Fibroblast of gingiva (primary cell): ENCODE measurements at places on chromosomes 16 and 17.

DNA sequence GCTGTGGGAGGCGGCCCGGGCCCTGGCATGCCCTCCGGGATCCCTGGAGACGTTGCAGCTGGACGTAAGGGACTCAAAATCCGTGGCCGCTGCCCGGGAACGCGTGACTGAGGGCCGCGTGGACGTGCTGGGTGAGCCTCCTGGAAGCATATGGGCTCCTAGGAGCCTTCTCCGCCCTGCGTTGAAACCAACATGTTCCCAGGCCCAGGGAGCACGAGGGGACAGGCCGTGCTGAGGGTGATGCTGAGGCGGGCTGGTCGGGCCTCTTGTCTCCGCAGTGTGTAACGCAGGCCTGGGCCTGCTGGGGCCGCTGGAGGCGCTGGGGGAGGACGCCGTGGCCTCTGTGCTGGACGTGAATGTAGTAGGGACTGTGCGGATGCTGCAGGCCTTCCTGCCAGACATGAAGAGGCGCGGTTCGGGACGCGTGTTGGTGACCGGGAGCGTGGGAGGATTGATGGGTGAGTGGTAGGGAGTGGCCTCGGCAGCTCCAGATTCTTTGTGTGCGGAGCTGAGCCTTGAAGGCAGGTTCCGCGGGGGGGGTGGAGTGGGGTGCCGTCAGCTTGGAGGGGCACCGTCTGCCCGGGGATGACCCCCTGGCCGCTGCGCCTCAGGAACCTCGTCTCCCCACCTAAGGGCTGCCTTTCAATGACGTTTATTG is 567 bp downstream of the HSD17B1 start:
- DNase-seq, result no peak

GRCh38 chr17:61584866-61585265 is 6.2 kb downstream of the NACA2 start:
- DNase-seq, result no peak

DNA sequence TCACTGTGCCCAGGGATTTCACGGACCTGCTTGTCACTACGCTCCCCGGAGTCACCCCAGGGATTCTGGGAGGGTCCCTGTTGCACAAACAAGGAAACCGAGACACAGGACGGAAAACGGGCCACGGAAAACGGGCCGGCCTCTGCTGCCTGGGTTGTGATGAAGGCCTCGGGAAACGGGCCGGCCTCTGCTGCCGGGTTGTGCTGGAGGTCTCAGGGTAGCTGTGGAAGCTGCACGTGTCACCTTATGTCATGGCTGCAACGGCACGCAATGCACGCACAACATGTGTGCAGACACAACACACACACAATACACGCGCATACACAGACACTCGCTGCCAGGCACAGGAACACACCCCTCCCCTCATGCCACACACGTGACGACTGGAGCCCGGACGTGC is 27.0 kb upstream of the GNG13 start:
- DNase-seq, result no peak

DNA sequence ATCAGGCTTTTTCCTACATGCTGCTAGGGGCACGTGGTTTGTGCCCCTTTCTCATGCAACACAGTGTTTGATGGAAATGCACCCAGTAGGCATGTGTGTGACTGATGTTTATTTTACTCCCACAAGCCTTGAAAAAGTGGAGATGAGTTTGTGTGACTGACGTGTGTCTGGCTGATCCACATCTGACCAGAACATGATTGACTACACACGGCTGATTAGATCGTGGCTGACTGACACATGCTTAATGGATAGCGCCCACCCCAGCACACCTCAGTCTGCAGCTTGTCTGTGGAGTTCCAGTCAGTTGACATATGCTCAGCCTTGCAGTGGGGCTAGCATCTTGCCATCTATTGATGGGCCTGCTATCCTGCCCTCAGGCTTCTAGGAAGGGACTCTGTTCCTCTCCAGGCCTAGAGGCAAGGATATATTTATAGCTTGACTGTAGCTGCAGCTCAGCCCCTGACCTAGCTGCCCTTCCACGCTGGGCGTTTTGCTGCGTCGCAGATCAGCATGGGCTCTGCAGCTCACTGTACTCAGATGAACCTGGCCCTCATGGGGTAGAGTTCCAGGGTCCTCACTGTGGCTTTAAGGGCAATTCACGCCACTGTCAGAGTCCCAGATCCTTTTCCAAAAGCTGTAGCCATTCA is 112.3 kb downstream of the HS3ST2 start:
- no peak for DNase-seq

- DNase-seq, result no peak
Measured at GRCh38 chr16:50529334-50529733, 18.9 kb upstream of the NKD1 start.

- DNase-seq, result no peak
Measured at GRCh38 chr16:52405441-52405840, 141.5 kb downstream of the TOX3 start.

- DNase-seq, result no peak
Measured at GRCh38 chr17:37130984-37131446, 182.3 kb downstream of the AATF start.

DNA sequence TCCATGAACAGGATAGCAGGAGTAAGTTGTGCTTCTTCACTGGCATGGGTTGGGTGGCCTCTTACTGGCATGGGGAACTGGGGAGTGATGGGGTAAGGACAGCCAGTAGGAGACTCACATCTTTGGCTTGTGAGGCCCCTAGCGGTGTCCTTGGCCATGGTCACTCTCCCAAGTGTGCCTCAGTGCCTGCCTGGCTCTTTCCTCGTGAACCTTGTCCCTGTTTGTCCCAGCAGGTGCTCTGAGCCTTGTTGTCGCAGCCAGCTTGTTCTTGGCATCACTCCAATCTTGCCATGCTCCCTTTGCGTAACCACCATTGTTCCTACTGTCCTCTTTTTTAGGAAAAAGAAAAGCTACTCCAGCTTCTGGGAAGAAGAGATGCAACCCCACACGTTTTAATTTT is 53.6 kb upstream of the SDK2 start:
- DNase-seq, result no peak

DNA sequence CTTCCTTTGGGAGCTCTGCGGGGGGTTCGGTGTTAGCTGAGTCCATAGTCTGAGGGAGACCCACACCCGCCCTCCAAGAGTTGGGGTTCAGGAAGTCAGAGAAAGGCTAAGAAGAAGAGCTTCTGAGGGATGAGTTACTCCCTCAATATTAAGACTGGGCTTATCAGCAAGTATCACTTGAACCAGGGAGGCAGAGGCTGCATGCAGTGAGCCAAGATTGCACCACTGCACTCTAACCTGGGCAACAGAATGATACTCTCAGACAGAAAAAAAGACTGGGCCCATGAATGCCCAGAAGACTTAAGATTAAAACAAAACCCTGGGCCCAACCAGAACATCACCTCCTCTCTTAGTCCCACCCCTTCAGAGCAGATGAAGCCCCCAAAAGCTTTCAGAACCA is 6.0 kb downstream of the NKIRAS2 start:
- DNase-seq, result no peak

GRCh38 chr17:27546624-27547300 is 84.2 kb upstream of the LGALS9 start:
- no peak for DNase-seq

DNA sequence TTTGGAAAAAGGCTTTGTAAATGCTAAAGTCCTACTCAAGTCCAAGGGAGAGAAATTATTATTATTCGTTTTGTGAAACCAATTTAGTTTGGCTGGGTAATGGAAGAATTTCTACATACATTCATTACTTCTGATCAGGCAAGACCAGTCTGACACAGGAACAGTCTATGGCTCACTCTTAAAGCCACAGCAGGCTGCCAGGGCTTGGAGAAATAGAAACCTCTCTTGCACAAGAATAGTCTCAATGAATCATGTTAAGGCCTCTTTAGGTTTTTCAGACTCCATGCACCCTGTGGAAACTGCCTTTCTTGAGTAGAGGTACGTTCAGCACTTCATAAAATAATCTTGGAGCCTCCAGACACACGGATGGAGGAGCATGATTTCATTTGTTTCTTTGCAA is 167.7 kb downstream of the IRX3 start:
- peak; percentile 65 for DNase-seq

GRCh38 chr16:69937465-69937951 is 13.6 kb upstream of the CLEC18A start:
- DNase-seq, result peak; percentile 27

DNA sequence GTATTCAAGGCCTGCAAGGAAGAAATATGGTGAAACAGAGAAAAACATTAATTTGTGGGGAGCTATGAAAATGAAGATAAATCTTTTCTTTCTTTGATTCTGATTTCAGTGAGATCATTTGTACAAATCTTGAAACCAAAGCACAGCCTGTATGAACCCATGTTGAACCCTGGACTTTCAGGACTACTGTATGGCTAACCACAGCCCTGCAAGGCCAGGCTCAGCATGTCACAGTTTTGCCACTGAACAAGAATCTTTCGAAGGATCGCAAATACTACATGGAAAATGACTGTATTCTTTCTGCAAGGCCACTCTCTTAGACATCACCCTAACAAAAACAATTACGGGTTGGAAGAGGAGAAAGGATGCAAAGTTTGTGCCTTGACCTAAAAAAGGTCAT is 161.7 kb upstream of the MAF start:
- DNase-seq, result no peak

DNA sequence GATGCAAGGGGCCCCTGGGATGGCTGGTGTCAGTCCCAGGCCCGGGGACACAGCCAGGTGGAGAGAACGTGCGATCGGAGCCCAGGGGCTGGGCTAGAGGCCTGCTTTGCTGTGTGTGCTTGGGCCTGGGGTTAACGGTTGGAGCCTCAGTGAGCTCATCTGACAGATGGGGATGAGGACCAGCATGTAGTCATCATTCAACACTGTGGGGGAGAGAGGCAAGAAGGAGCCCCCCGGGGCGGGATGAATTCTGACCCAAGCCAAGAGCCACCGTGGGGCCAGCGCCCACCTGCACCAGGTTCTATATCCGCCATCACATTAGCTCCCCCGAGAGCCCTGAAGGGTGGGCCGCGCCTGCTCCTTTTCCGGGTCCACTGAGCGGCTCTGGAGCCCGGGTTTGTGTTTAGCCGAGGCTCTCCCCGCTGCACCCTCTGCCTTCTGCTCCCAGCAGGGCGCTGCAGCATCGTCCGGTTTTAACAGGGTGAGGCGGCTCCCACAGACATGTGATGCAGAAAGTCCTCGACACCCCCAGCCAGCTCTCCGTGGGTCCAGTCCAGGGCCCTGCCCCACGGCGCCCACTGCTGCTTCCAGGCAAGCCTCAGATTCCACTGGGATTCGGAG is 365.7 kb downstream of the SEC14L1 start:
- no peak for DNase-seq

DNA sequence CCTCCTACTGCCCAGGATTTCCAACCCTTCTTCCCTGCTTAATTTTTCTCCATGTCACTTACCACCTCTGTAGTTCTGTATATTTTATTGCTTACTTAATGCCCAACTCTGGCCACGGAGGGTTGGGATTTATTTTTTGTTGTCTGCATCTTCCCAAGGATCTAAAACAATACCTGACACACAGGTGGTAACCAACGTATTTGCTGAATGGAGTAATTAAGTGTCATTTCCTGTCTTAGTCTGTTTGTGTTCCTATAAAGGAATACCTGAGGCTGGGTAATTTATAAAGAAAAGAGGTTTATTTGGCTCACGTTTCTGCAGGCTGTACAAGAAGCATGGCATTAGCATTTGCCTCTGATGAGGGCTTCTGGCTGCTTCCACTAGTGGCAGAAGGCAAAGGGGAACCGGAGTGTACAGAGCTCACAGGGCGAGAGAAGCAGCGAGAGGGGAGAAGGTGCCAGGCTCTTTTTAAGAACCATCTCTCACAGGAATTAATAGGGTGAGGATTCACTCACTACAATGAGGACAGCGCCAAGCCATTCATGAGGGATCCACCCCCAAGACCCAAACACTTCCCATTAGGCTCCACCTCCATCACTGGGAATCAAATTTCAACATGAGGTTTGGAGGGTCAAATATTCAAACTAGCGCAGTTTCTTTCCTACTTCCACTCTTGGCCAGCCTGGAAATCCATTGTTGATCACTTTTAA is 44.8 kb downstream of the ERN1 start:
- DNase-seq, result no peak

DNA sequence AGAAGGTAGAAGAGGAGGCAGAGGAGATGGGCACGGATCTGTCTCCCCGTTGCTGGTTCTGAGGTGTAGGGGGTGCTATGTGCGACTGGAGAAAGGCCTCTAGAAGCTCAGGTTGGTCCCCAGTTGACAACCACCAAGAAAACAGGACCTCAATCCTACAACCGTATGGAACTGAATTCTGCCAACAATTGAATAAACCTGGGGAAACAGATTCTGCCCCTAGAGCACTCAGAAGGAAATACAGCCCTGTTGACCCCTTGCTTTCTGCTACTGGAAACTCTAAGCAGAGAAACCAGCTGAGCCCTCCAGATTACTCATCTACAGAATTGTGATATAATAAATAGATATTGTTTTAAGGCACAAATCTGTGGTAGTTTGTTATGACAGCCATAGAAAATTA is 313.0 kb upstream of the GOT2 start:
- DNase-seq, result no peak

GRCh38 chr17:48051706-48052486 is 3.7 kb downstream of the NFE2L1 start:
- DNase-seq, result peak; percentile 90

DNA sequence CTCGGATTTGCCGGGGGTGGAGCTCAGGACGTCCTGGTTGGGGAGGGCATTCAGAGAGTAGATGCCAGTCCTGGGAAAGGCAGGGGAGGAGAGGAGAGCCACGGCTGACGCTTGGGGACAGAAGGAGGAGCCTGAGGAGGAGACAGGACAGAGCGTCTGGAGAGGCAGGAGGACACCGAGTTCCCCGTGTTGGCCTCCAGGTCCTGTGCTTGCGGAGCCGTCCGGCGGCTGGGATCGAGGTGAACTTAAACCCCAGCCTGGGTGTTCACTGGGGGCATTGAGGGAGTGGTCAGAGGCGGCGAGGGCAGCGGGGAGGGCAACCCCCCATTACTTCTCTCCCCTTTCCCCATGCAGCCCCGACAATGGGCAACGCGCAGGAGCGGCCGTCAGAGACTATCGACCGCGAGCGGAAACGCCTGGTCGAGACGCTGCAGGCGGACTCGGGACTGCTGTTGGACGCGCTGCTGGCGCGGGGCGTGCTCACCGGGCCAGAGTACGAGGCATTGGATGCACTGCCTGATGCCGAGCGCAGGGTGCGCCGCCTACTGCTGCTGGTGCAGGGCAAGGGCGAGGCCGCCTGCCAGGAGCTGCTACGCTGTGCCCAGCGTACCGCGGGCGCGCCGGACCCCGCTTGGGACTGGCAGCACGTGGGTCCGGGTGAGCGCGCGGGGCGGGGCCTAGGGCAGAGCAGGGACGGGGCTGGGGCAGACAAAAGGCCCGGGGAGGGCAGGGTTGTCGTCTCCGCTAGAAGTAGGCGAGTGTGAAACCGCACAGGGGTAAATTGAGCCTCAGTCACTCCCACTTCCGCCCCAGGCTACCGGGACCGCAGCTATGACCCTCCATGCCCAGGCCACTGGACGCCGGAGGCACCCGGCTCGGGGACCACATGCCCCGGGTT is 3.7 kb downstream of the NOL3 start:
- DNase-seq, result peak; percentile 92

GRCh38 chr17:42989726-42990652 is 8.2 kb upstream of the RPL27 start:
- peak; percentile 50 for DNase-seq

GRCh38 chr17:61408151-61409041 is 8.8 kb downstream of the TBX2 start:
- DNase-seq, result no peak

GRCh38 chr16:89395150-89396142 is 94.9 kb downstream of the ANKRD11 start:
- DNase-seq, result peak; percentile 97

GRCh38 chr16:57735755-57736418 is at the start of gene KATNB1:
TSS of gene KATNB1 (plus strand) at chr16:57735770. CDS start at chr16:57737244, 1,474 bp downstream.
- DNase-seq, result no peak
